Substantia nigra (tissue), 51 donors: ENCODE measurements at places on chromosomes 7 and 10.
A peak's percentile ranks its signal among the peaks of the same experiment; 100 is the strongest.

GRCh38 chr7:116492654-116493109, 6.9 kb upstream of the CAV2 start:
- no peak for DNase-seq

GRCh38 chr10:130425169-130425568, 289.0 kb downstream of the GLRX3 start:
- DNase-seq: no peak

DNA sequence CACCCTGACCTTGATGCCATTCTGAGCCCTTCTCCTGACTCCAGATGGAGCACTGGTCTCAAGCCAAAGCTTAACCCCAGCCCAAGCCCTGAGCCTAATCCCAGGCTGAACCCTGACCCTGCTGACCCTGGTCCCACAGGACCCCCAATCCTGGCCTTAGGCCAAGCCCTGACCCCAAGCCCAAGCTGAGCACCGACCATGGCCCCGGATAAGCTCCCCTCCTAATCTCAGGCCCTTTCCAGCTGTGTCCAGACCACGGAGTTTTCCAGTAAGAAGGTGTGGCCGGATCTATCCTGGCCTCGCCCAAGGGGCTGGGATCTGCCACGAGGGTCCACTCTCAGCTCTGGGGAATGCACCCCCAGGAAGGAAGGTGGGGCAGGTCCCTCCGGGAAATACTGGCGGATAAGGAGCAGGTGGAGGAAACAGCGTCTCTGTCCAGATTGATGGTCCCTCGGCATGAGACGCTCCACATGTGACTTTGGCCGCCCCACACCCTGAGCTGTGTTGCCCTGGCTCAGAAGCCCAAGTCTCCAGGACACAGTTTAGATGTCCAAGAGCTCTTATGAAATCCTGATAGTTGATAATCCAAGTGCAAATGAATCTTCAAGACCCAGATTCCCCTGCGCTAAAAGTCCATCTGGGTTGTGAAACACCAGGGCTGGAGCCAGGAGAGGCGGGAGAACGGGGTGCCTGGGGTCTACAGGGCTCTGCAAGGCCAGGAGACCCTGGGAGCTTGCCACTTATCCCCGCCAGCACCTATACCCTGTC, 10.4 kb downstream of the ELN start:
- no peak for DNase-seq

DNA sequence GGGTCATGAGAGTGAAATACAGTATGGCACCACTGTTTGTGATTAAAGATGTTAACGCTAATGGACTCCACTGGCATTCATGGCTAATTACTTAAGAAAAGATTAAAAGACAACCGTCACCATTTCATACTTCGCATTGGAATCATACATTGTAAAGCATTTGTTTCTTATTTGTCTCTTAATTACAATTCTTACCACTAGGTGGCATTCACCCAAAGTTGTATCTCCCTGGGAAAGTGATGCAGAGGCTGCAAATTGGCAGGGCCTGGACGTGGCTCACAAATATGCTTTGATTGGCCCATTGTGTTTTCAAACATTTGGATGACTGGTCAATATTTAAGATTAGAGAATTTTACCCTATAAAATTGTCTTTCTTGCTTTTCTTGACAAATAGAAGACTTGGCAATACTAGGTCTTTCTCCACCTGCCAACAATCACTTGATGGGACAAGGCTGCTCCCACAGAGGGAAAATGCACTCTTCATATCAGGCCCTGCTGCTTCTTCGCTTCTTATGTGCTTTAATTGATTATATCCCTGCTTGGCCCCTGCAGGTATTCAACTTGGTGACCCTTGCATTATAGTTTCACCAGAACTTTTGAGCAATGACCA, 72.1 kb upstream of the STARD3NL start:
- no peak for DNase-seq

DNA sequence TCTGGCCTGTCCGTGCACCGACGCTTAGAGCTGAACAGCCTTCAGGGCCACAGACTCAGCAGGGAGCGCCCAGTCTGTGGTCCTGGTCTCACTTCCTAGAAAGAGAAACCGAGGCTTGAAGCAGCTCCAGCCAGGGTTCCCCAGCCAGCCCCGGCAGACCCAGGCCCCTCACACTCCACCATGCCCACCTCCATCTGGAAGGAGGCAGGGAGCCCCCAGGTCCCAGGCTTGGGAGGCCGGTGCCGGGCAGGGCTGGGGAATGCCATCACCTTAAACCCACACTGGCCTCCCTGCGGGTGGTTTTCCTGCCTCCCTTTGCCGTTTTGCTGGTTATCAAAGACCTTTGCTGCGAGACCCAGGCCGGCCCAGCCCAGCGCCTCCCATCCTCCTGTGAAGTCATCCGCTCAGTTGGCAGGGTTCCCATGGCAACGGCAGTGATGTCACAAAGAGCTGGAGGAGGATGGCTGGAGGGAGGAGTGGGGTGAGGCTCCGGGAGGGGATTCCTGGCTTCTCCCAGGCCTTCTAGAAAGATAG, 24.0 kb downstream of the ELFN1 start:
- peak; percentile 75 for DNase-seq

- DNase-seq: no peak
These were observed 10.0 kb upstream of the SLC13A1 start for GRCh38 chr7:123209786-123210185.

- DNase-seq: no peak
These were observed 2.1 kb downstream of the CASD1 start for GRCh38 chr7:94511718-94512117.

DNA sequence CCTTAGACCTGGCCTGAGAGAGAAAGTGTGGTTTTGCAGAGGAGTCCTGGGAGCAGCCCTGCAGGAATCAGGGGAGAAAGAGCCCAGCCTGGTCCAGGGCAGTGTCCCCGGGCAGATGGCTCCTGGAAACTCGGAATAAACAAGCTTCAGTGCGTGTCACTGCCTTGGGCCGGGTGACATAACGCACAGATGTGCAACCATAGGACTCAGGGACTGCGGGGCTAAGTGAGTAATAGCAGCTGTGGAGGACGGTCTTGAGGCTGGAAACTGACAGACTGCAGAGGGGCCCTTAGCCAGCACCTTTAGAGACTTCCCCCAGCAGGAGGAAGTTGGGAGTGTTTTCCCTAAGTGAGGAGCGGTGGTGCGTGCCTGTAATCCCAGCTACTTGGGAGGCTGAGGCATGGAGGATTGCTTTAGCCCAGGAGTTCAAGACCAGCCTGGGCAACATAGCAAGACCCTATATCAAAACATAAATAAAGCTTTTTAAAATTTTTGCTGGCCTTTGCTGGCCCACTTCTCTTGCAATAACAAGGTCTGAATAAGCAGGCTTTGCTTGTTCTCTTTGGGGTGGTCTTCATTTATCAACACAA, 5.3 kb upstream of the CLIP2 start:
- peak; percentile 69 for DNase-seq

DNA sequence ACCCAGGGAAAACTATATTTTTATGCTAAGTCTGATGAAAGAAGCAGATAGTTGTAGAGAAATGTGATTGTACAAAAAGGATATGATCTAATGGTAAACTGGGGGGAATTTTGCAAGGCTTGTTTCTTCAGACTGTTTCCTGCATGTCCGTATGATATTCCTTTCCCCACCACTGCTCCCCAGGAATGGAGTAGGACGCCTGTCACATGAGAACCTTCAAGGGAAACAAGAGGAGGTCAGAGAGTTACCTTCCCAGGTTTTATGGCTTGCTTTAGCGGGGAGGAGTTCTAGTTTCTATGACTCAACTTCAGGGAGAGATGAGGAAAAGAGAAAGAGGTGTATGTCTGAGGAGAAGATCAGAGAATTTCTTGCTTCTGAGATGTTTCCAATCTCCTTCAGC, 16.4 kb upstream of the ITPRID1 start:
- DNase-seq: no peak

- no peak for DNase-seq
These were observed 61.8 kb downstream of the NRP1 start for GRCh38 chr10:33272635-33273034.

DNA sequence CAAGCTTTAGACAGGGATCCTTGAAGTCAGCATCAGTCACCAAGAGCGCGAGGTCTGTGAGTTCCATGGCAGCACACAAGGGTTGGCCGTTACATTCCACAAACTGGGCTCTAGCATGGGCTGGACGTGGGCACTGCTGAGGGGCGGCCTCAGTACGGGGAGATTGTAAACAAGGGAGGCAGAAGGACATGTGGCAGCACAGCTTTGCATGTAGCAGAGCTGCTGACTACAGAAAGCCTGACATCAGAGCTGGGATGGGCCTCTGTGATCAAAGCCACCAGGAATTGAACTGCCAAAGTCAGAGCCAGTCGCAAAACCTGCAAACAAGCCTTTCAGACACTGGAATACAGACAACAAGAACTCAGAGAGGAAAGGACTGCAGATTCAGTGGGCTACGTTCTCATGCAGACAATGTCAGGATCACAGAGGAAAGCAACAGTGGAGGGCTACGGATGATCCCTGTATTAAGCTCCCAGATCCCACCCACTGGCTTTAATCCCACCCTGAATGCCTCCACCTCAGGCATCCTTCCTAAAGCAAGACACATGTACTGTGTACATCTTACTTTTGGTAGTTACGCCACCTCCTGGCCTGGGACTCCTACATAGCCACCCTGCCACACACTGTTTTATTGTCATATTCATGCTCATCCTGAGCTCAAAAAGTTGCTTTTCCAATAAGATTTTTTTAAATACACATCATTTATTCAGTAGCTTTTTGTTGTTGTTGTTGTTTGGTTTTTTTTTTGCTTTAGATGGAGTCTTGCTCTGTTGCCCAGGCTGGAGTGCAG, 291.1 kb upstream of the IMMP2L start:
- DNase-seq: no peak

DNA sequence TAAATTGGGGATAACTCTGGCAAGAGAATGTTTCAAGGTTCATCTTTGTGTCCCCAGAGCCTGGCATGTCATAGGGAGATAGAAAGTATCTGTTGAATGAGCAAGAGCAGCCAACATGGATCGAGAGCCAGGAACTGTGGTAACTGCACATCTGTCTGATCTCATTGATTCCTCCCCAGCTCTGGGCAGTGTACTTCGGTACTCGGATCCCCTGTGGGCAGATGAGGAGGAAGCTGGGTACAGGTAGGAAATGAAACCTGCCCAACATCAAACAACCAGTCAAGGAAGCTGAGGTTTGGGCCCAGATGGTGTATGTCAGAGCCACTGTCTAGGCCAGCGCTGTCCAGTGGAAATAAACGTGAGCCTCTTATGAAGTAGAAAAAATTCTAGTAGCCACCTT, 76.4 kb downstream of the GRK5 start:
- no peak for DNase-seq

DNA sequence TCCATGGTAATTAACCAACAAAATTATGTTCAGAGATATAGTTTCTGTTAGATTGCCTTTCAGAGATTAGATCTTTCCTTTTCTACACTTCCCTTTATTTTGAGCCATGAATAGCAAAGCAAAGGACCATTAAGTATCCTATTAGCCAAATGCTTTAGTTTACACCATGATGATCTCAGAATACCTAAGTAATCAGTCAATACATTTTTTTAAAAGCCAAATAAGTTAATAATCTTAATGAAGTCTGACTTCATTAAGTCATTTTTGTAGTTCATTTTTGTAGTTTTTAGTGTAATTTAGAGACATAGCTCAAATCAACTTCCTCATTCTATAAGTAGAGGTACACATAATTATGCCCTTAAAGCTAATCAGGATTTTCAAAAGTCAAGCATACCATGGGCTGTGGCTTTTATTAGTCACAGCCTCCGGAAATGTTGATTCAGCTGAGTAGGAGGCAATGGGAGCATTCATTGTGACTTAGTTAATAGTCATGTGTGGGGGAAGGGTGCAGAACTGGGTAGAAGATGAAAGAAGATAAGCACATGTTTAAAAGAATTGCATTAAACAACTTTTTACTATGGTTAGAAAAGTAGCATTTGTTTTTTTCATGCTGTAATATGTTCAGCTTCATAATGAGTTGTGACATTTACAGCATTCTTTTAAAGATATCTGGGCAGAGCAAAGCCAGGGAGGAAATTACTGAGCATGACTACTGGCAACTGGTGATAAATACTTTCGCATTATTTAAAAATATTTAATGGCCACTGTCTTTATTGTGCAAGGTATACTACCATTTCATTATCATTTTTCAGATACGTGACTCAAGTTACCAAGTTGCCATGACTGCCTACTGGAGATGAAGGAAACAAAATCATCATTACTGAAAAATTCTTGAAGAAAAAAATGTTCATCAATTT, 57.3 kb upstream of the CCDC71L start:
- no peak for DNase-seq

DNA sequence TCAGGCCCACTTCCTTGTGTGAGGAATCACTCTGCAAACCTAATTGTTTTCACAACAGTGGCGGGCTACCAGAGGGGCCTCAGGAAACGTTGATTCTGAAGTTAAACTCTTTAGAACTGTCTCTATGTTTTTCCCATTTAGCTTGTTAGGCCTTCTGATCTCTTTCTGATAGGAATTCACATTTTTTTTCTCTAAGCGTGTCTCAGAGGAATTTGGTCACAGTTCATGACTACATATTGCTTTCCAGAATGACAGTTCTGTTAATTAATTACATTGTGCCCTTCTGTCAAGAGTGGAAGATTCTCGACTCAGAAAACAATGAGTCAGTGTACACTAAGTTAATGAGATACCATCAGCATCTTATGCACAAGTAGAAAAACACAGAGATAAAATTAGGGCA, 469.2 kb upstream of the C7orf33 start:
- DNase-seq: no peak

DNA sequence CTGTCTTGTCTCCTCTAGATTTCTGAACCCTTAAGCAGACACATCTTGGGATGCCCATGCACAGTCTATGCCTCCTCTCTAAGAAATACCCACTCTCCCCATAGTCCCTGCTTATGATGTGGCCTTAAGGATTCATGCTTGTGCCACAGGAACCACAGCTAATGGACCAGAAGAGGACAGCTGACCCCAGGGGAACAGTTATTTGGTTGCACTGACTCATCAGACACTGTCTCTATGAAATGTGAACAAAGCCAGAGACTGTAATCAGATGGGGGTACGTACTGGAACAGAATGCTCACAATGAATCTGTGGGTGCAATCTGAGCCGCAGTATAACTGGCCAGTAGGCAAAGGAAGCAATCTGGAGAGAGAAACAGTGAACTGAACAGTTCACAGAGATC, 121.9 kb downstream of the USP6NL start:
- DNase-seq: no peak

GRCh38 chr10:30055226-30055662, 4.1 kb downstream of the JCAD start:
- no peak for DNase-seq

DNA sequence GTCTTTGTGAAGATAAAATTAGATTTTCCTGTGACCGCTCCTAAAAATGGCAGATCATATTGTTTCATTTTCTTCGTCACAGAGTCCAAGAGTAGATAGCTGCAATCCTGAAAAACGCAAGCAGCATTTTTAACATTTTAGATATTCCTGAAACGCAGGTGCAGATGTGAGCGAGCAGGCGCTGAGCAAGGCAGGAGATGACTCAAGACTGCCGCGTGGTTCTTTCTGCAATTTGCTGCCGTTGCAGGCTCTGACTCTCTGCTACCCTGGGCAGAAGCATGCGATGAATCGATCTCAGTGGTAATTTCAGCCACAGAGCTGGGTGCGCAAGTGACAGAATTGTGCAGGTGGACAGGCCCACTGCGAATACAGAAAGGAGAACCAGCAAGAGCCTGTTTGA, 331.9 kb downstream of the ACTR3B start:
- DNase-seq: no peak

- no peak for DNase-seq
These were observed 21.6 kb downstream of the GPR26 start for GRCh38 chr10:123687758-123688157.
